Spinal cord (tissue), 10 donors: ENCODE measurements at places on chromosomes 7 and 10.

DNA sequence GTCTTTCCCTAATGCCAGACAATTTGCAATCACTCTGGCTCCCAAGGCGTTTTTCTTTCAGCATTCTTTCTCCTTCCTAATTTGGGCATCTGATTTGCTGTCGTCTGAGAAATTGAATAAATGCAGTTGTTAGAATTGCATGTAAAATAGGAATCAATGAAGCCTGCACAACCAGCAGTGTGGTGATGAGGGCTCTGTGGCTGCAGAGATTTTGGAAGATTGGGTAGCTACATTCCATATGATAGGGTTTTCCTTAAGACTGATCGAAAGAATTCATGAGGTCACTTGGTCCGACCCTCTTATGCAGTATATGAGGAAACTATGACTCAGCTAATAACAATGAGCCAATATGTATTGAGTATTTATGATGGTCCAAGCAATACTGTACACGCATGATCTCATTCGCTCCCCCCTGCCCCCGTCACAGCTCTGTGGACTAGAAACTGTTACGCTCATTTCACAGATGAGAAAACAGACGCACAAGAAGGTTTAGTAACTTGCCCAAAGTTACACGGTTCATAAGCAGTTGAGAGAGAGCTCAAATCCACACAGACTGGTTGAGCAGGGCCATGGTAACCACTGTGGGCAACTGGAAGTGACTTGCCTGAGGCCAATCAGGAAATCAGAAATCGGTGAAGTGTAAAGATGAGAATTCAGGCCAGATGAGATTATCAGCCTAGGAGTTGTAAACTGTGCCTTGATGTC is 527.2 kb downstream of the GATA3 start:
- DNase-seq, result no peak

DNA sequence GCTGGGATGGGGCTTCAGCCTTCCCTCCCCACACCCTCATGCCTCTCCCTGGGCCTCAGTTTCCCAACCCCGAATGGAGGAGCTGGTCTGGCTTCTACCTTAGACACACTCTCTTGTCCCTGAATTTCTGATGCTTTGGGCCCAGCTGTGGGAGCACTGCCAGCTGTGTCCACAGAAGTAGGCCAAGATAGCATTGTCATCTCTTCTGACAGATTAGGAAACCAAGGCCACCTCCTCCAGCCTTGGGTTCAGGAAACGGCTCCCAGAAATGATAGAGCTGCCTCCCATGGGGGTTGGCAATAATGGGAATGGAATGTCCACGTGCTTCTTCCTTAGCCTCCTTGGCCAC is 1.3 kb downstream of the PPIF start:
- DNase-seq, result no peak

DNA sequence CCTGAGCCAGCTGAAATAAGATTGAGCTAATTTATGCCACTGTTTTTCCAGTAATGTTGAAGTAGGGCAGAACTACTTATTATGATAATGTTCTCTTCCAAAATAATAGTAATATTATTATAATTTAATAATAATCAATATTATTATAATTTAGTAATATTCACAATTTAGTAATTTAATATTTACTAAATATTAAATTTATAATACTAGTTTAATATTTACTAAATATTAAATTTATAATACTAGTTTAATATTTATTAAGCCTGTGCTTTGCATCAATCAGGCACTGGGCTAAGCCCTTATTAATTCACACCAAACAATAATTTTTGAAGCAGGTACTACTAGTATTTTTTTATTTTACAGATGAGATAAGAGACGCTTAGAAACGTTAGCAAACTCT is 170.1 kb downstream of the BBS9 start:
- DNase-seq, result no peak

DNA sequence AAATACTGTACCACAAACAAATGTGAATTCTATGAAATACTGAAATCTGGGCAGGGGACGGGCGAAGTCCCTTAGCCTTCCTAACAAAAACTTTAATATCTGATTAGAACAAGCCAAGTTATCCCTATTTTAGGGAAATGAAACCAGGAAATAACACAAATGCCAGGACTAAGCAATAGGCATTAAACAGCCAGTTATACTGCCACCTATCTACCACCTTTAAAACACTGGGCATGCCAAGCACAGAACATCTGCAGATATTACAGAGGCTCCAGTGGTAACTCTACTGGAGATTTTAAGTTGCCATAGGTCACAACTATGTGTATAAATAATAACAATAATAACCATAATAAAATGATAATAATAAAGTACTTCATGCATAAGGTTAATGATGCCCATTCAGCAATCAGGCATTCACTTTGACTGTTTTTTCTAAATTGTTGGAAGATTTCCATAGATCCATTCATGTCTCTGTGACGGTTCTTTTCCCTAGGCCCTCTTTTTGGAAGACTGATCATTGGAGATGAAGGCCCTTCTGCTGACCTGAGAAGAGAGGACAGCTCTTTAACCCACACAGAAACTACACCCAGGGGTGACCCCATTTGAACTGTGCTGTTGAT is 195.7 kb downstream of the CACNA2D1 start:
- DNase-seq, result no peak

- no peak for DNase-seq
Measured at GRCh38 chr10:22637491-22637890, 76.9 kb downstream of the PIP4K2A start.

- DNase-seq, result no peak
Measured at GRCh38 chr7:117098457-117098856, 145.2 kb downstream of the ST7 start.

DNA sequence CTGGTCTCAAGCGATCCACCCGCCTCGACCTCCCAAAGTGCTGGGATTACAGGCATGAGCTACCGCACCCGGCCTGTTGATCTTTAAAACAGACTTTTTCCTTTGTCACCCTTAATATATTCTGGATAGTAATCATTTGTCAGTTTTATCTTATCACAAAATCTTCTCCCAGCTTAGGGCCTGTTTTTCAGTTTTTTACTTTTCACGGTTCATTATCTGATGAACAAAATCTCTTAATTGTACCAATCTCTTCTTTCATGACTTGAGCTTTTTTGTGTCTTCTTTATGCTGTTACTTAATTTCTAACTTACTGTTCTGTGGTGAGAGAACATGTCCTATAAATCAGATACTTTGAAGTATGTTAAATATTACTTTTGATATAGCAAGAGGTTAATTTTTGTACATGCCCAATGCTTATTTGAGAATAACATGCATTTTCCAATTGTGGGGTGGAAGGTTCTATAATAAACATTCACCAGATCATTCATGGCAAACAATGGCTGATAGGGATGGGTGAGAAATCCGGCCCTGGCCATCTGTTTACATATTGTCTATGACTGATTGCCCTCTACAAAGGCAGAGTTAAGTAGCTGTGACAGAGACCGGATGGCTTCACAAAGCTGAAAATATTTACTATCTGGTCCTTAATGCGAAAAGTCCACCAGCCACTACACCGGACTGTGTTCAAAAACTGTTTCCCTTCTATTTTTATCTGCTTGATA is 5.3 kb downstream of the PAPOLB start:
- no peak for DNase-seq
